ENCODE measurements at places on chromosomes 13 and 19. TPM values are rescaled to one million over a fixed set of nuclear protein-coding genes. Genes with fewer than 3 reads are reported as not detected.

The ZNF296 gene
- total RNA-seq, result 0.19 TPM

The GZMM gene
- 0.54 TPM for total RNA-seq

The FUT6 gene
- not detected for total RNA-seq

The CALM3 gene
- total RNA-seq, result 212 TPM

The CABP5 gene
- total RNA-seq, result not detected

The CRTC1 gene
- total RNA-seq, result 16.5 TPM

The CGB5 gene
- not detected for total RNA-seq

GRCh38 chr13:98740131-98740530 is 12.3 kb downstream of the SLC15A1 start:
- H3K4me3 ChIP-seq, result no peak overlapping the region
- H3K36me3 ChIP-seq, result no peaks in the 10 kb centered on the region
- no peaks in the 10 kb centered on the region for H3K27me3 ChIP-seq
- H3K4me1 ChIP-seq, result no peaks in the 10 kb centered on the region
- H3K27ac ChIP-seq, result no peak overlapping the region

GRCh38 chr19:38877781-38878574 is at the start of gene RINL:
RINL (minus strand) TSS chr19:38878275; CDS start chr19:38876742, 1,533 bp downstream.
- DNase-seq, result no peak
- H3K4me3 ChIP-seq, result no peak within 1 kb of the TSS
- H3K27me3 ChIP-seq, result no peaks in the 10 kb centered on the region
- no peaks in the 10 kb centered on the region for H3K4me1 ChIP-seq
- H3K27ac ChIP-seq, result no peak within 1 kb of the TSS
- H3K36me3 ChIP-seq, result no peaks in the 10 kb centered on the region

DNA sequence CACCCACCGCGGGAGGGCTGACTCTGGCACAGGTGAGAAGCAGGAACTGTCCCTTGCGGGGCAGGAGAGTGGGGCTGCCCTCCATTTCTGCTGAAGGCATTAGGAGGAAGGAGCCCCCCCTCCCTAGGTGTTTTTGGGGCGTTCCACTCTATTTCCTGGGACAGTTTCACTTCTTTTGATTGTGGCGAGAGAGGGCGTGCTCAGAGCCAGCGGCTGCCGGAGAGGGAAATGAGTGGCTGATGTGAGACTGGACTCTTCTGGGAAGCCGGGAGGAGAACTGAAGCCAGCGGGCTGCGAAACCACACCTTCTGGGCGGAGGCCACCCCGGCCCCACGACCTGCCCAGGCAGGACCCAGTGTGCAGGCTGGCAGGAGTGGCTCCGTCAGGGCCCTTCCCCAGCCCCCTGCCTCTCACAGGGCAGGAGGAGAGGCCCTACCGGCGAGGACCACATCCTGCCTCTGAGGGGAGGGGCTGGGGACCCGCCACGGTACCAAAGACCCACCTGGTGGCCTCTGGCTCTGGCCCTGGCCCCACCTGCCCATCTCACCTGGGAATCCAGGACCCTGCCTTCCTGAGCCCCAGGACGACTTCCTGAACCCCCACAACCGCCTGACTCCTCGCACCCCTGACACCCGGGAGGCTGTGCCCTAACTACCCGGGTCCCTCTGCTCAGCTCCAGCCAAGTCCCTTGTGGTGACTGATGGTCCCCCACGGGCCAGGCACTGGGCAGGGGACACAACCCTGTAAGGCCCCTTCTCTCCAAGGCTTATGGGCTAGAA is 25.9 kb downstream of the MPND start:
- no peaks in the 10 kb centered on the region for H3K4me1 ChIP-seq
- no peaks in the 10 kb centered on the region for H3K27me3 ChIP-seq
- DNase-seq, result peak; percentile 77
- no peak overlapping the region for H3K27ac ChIP-seq
- no peaks in the 10 kb centered on the region for H3K36me3 ChIP-seq

DNA sequence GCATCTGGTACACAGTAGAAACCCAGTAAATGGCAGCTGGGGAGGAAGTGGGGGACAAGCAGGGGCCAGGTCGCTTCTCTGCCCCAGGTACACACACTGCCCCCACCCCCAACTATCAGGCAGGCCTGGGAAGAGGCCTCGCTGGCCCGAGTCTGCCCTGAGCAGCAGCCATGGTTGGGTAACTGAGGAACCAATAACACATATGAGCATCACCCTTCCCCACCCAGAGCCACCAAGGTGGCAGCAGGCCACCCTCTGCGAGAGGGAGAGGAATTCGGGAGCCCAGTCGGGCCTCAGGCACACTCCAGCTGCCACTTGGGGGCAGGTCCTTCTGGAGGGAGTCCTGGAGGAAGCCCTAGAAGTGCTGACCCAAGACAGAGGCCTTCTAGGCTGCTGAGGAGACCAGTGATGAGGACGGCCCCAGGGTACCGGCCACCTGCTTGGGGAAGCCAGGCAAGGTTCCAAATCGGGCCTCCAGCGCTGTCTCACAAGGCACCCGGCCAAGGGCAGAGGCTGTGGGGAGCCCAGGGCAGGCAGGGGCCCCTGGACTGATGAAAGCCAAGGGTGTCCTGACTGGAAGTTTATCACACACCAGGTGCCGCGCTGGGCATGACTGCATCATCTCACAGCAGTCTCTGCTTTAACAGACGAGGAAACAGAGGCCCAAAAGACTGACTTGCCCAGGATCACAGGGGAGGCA is 14.0 kb upstream of the KPTN start:
- no peaks in the 10 kb centered on the region for H3K27me3 ChIP-seq
- no peaks in the 10 kb centered on the region for H3K4me1 ChIP-seq
- no peak for DNase-seq
- no peak overlapping the region for H3K4me3 ChIP-seq

DNA sequence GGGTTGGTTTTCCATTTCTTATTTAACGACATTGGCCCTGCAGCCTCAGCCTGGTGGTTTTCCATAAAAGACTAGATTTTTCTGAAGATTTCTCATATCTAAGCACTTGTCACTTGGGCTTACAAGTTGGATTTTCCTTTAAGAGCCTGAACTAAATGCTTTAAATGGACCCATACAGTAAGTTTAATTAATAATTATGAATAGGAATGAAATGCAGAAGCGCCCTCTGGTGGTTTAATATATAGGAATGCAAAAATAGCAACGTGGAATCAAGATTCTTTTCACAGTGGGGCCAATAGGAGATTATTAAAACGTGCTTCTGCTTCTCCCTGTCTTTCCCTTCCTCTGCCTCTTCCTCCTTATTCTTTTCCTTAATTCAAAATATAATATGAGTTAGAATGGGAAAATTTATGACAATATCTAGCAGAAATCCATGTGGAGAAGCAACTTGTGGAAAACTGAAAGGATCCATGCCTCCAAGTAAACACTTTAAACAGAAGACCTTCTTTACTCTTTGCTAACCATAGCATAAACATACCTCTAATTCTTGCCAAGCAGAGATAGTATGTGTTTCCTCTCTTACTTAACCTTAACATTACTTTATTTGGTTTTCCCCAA is 324.0 kb downstream of the GPC5 start:
- no peaks in the 10 kb centered on the region for H3K36me3 ChIP-seq
- H3K4me3 ChIP-seq, result no peak overlapping the region
- no peaks in the 10 kb centered on the region for H3K4me1 ChIP-seq
- DNase-seq, result no peak
- no peaks in the 10 kb centered on the region for H3K27me3 ChIP-seq

DNA sequence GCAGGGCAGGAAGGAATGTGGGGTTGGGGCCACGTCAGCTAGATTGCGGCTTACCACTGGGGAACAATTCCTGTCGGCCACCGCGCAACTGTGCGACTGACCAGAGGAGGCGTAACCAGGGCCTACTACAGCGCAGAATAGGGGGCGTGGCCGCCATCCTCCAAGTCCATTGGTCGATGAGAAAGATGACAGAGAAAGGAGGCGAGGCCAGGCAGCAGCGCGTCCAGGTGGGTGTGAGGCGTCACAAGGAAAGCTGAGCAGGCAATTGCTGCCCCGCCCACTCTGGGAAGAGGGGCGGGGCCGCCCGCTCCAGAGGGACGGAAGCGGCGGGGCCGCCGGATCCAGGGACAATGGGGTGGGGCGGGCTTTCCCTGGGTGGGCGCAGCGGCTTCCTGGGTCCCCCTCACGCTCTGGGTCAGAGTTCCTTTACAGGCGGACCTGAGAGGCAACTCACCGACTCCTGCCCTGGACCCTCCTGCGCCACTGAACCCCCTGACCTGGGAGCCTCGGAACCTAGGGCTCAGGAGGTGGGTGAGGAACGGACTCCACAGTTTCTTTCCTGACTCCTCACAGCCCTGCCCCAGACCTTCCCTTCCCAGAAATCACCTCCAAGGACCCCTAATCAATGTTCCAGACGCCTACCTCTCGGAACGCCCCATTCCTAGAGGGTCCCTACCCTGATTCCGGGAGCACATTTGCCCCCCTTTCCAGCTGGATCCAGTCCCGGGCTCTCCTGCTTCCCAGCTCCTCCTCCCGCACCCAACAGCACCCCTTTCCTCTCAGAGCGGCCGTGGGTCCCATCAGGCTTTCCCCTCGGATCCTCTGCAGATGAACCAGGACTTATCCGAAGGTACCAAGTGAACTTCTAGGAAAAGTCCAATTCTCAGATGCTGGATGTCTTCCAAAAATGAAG is 101.5 kb upstream of the ZNF492 start:
- no peaks in the 10 kb centered on the region for H3K27me3 ChIP-seq
- peak; percentile 94 for DNase-seq
- H3K36me3 ChIP-seq, result no peaks in the 10 kb centered on the region
- H3K4me1 ChIP-seq, result peaks cover 2% of the 10 kb centered on the region

GRCh38 chr19:5086725-5087439 is 118.0 kb downstream of the KDM4B start:
- H3K27ac ChIP-seq, result no peak overlapping the region
- H3K4me1 ChIP-seq, result no peaks in the 10 kb centered on the region
- no peaks in the 10 kb centered on the region for H3K36me3 ChIP-seq
- no peaks in the 10 kb centered on the region for H3K27me3 ChIP-seq
- DNase-seq, result no peak

- DNase-seq, result peak; percentile 83
- H3K27ac ChIP-seq, result no peak overlapping the region
- no peaks in the 10 kb centered on the region for H3K36me3 ChIP-seq
- H3K27me3 ChIP-seq, result no peaks in the 10 kb centered on the region
- H3K4me3 ChIP-seq, result no peak overlapping the region
These were observed 16.7 kb downstream of the TSKS start for GRCh38 chr19:49746206-49746958.

All from aorta (tissue), 5 donors.